M059J (cell line): ENCODE measurements at places on chromosomes 6 and 20. TPM values are rescaled to one million over a fixed set of nuclear protein-coding genes. Genes with fewer than 3 reads are reported as not detected.
A peak's percentile ranks its signal among the peaks of the same experiment; 100 is the strongest.

- DNase-seq: no peak
Measured at GRCh38 chr6:140669321-140669720, 1294.9 kb upstream of the CITED2 start.

- DNase-seq: peak; percentile 38
Measured at GRCh38 chr20:38658879-38659596, 57.4 kb downstream of the ARHGAP40 start.

DNA sequence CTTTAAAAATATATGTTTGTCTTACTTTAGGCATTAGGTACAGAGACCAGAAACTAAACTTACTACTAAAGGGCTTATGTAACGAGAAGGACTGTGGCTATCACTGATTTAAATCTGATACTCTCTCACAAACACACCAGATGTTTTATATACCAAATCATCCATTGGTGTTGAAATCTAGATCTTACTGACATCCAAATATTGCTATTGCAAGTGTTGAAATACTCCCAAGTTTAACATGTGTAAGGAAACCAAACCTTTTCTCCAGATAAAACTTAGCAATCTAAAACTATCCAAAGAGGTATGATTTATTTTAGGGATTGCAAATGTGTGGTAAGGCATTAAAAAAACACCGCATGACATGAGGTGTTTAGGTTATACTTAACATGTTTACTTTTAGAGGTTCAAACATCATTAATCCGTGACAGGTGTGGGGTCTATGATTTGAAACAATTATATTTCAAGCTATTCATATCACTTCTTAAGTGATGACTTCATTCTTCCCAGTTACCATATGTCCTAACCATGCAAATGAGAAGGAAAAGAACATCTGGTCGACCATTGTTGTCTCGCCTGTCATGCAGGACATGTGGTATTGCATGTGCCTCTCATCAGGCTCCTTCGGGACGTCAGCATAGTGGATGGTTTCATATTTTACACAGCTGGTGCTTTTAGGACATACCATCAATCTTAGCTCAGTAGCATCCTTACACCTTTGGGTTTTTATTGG, 168.3 kb upstream of the SPACA1 start:
- DNase-seq: no peak

Gene GPR6
- not detected in 2 replicates for total RNA-seq

GRCh38 chr20:25987073-25987927, 290.6 kb upstream of the ZNF337 start:
- peak; percentile 74 for DNase-seq
